Stimulated activated CD4-positive, alpha-beta T cell treated with anti-CD3 and anti-CD28 coated beads, Interleukin-2, amount 100 ng/mL, for 4 hours (primary cell): ENCODE measurements at places on chromosomes 4 and X.

DNA sequence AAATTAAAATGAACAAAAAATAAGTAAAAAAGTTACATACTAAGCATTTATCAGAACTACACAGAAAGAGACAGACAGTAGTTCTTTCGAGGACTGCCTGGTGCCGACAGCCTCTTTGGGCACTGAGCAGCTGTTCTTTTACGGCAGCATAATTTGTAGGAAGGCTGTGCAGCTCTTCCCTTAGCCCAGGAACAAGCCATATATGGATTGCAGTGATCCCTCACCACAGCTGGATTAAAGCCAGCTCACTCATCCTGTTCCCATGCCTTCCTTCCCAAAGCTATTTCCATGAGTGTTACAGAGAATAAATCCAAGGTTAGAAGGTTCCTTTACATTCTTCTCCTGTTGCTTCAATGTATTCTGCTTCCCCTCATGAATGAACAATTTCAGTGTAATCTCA, 71.7 kb downstream of the DDX60L start:
- no peak for DNase-seq

DNA sequence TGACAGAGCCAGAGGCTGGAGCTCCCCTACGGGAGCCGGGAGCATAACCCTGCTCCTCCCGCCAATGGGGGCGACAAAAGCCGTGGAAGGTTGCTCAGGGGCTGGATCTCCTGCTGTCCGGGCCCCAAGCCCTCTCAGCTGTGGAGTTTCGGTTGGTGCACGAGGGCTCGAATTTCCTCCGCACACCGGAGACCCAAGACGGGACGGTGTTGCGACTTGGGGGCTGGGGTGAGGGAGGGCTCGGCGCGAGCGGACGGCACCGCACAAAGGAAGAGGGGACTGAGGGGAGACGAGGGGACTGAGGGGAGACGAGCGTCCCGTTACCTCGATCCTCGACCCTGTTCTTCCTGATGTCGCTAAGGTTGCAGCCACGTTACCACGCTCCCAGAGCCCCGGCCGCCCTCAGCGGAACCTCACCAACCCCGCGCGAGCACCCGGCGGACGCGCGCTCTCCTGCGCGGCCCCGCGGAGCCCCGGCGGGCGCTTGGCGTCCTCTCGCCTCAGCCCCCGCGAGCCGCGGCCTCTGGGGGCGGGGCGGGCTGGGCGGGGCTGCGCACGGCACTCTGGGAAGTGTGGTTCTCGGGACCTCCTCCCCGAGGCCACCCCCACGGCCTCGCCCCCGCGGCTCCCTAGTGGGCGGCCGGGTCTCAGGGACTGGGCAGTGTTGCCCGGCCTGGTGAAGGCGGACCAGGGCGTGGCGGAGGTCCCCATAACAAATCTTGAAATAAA, at the start of gene KLHL8:
Gene KLHL8, minus strand, starts transcription at position 525 of the 729 bp plus-strand sequence. CDS start 25,079 bp downstream, outside the sequence.
- DNase-seq = peak; percentile 82

GRCh38 chr4:139725236-139725635, 59.6 kb downstream of the MGST2 start:
- DNase-seq = no peak

- DNase-seq = no peak
These were observed 83.7 kb downstream of the ACOX3 start for GRCh38 chr4:8356856-8357255.

GRCh38 chr4:89305712-89306437, 1.7 kb downstream of the GPRIN3 start:
- DNase-seq = no peak

- no peak for DNase-seq
These were observed 377.1 kb upstream of the LCORL start for GRCh38 chr4:18398661-18399060.

DNA sequence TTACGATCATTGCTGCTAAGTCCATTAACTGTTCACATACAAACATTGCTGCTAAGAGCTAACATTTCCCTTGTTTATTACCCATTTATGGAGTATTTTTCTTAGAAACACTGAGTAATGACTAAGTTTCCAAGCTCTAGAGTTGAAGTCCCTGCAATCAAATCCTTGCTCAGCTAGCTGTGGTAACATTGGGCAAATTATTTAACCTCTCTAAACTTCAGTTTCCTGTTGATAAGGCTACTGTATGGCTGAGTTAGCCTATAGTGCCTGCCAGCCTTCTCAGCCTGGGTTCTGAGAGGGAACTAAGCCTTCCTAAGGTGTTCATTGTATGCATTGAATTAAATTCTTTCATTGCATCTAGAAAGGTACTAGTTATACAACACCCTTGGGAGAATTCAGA, 15.2 kb upstream of the SCOC start:
- DNase-seq = no peak

GRCh38 chrX:19746919-19747651, 140.3 kb downstream of the SH3KBP1 start:
- DNase-seq = no peak
